Psoas muscle (tissue), 8 donors: ENCODE measurements at places on chromosomes 13 and 19.

GRCh38 chr19:14562660-14563589, 8.9 kb downstream of the NDUFB7 start:
- DNase-seq, result peak; percentile 67

DNA sequence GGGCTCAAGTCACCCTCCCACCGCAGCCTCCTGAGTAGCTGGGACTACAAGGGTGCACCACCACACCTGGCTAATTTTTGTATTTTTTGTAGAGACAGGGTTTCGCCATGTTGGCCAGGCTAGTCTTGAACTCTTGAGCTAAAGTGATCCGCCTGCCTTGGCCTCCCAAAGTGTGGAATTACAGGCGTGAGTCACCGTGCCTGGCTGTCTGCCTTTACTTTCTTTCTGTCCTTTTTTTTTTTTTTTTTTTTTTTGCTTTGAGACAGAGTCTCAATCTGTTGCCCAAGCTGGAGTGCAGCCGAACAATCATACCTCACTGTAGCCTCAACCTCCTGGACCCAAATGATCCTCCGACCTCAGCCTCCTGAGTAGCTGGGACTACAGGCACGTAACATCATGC, 25.0 kb upstream of the OR1M1 start:
- no peak for DNase-seq

DNA sequence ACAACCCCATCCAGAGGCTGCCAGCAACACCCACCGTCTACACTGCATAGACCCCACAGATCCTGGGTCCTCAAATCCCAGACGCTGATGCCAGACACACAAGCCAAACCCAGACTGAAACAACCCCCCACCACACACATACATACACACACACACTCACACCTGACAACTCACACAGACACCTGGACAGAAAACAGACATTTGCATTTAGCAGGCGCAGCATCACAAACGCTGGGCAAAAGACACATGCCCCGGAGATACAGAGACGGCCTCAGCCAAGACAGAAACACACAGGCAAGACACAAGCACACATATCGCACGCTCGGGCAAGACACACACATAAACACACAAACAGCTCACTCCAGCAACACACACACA, 1.3 kb downstream of the BBC3 start:
- no peak for DNase-seq

DNA sequence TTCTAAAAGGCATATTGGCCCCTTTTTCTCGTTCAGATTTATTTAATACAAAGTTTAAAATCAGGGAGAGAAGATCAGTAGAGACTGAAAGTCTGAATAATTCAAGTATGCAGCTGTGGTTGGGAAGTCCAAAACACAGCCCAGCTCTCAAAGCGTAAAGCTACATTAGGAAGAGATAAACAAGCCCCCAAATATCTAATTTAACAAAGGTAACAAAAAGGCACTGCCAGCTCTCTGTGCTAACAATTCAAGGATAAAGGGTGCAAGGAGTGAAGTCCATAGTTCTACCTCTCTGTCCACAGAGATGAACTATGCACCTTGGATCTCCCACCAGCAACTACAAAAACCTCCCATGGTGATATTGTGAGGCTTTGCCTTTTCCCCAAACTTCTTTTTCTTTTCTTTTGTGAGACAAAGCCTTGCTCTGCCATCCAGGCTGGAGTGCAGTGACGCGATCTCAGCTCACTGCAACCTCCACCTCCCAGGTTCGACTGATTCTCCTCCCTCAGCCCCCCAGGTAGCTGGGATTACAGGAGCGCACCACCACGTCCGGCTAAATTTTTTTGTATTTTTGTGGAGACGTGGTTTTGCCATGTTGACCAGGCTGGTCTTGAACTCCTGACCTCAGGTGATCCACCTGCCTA, 104.4 kb downstream of the LHFPL6 start:
- no peak for DNase-seq

DNA sequence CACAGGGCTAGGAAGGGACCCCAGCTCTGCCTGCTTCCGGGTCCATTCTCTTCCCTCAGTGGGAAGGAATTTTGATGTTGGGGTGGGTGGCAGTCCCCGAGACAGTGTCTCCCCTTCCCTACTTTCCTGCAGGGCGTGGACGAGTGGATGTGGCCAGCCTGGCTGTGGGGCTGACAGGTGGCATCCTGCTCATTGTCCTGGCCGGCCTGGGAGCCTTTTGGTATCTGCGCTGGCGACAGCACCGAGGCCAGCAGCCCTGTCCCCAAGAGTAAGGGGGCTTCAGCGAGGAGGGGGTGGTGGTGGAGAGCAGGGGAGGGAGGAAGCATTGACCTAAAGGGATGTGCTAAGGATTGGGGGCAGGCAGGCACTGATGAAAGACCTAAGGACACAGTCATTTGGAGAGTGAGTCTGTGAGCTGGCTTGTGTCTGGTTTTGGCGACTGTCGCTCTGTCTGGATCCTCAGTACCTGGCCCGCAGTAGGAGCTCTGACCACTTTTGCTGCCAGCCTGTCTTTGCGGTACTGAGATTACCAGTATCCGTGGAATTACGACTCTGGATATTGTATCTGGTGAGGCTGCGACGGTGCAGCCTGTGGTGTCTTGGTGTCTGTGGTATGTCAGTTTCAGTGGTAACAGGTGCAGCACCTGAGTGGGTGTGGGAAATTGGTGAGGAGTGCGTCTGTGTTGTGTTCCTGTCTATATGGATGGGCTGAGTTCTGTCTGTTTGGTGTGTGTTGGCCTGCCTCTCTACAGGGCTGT, 2.4 kb upstream of the PRR12 start:
- no peak for DNase-seq

DNA sequence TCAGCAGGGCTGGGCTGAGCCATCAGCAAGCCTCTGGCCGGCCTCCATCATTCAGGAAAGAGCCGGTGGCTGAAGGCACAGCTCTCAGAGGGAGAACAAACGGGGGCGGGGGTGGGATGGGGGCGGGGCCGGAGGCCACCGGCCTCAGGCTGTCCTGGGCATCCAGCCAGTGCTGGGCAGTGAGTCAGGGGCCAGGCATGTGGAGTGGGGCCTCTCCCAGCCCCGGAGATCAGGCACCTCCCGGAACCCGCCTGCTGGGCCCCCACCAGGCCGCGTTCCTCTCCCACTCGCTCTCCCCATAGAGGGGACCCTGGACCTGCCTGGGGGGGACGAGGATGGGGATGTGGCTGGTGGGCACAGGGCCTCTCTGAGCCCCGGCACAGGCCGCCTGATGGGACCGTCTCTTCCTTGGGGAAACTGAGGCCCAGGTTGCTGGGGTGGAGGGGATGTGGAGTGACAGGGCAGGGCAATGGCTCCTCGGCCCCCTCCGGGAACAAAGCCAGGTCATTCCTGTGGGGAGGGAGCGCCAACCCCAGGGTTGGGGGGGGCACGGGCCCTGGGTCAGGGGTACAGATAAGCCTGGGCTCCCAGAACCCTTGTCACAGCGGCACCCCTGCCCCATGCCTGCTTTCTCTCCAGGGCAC, 12.9 kb downstream of the SPC24 start:
- peak; percentile 93 for DNase-seq

GRCh38 chr13:111270765-111271698, 49.4 kb upstream of the TEX29 start:
- DNase-seq, result no peak

DNA sequence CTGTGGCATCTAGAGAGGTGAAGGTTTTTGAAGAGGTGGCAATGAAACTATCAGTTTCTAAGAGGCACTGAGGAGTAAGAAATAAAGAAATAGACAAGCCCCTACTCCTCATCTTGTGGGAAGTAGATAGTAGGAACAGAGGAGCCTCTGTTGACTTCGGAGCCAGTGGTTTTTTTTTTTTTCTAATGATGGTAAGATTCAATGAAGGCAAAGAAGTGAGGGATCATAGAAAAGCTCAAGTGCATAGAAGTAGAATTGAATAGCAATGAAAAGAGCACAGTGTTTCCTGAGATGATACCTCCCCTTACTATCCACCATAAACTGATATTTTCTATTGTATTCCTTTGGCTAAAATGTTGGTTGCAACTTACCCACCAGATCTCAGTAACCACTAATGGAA, 46.3 kb downstream of the FREM2 start:
- no peak for DNase-seq

- no peak for DNase-seq
Observed at GRCh38 chr19:19010551-19010950, 22.8 kb downstream of the SUGP2 start.

GRCh38 chr19:41595890-41596280, 19.9 kb downstream of the CEACAM21 start:
- no peak for DNase-seq
